ENCODE measurements at places on chromosomes 4 and X. TPM values are rescaled to one million over a fixed set of nuclear protein-coding genes. Genes with fewer than 3 reads are reported as not detected.
A peak's percentile ranks its signal among the peaks of the same experiment; 100 is the strongest.

The TMEM128 gene
- 16.9 TPM for total RNA-seq

The ASB9 gene
- total RNA-seq: 0.31 TPM

The XPNPEP2 gene
- total RNA-seq: 0.27 TPM

The NSUN7 gene
- total RNA-seq: 0.21 TPM

The GAGE12H gene
- not detected for total RNA-seq

The TREX2 gene
- 0.80 TPM for total RNA-seq

The TASL gene
- 11.8 TPM for total RNA-seq

The NDP gene
- not detected for total RNA-seq

The TNIP3 gene
- 0.56 TPM for total RNA-seq

The STARD8 gene
- 0.13 TPM for total RNA-seq

The FGFBP2 gene
- total RNA-seq: not detected

The TMPRSS11B gene
- total RNA-seq: not detected

The SOWAHB gene
- total RNA-seq: 0.10 TPM

The SLC10A7 gene
- 16.3 TPM for total RNA-seq

The CTAG2 gene
- total RNA-seq: not detected

The TSPAN7 gene
- total RNA-seq: 0.24 TPM

- peak; percentile 48 for DNase-seq
These were observed 1.8 kb downstream of the ABCD1 start for GRCh38 chrX:153726286-153727122.

GRCh38 chrX:619812-620531 is 10.6 kb upstream of the SHOX start:
- DNase-seq: no peak

DNA sequence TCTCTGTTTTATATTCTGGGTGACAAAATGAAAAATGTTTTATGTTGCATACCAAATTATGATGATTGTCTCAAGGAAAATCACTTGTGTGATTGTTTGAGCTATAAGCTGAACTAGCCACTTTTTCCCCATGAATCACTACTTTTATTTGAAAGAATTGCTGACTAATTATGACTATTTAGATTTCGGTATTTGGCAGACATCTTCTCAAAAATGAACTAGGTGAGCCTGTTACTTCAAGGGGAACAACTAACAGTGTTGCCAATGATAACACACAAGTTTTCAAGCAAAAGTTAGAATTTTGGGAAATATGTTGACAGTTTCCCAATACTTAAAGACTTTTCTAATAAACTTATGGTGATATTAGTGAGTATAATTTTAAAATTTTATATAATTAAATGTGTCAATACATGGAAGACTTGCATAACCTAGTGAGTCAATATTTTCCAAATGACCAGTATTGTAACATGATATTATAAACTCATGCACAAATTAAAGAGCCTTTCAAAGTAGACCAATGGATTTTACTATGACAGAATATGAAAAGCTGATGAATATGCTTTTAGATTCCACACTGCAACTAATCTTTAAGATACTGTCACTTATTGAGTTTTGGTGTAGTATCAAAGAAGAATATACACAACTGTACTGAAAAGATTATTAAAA is 187.7 kb upstream of the GATB start:
- no peak for DNase-seq

- no peak for DNase-seq
These were observed 10.6 kb upstream of the CCNG2 start for GRCh38 chr4:77146186-77147078.

DNA sequence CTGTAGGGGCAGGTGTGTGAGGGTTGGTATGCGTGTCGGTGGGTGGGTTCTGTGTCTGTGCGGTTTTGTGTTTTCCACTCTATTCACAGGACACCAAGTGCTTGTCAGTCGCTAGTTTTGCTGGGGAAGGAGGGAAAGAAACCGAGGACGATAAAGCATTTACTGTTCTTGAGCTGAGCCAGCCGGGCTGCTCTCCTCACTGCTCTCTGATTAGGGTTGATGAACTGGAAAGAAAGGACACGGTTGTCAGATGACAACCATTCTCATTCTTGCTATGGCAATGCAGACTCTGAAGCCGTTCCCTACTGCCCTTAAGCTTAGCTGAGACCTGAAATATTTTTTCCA is 832 bp downstream of the EGFL6 start:
- no peak for DNase-seq

GRCh38 chrX:21856504-21856903 is 717 bp downstream of the YY2 start:
- no peak for DNase-seq

DNA sequence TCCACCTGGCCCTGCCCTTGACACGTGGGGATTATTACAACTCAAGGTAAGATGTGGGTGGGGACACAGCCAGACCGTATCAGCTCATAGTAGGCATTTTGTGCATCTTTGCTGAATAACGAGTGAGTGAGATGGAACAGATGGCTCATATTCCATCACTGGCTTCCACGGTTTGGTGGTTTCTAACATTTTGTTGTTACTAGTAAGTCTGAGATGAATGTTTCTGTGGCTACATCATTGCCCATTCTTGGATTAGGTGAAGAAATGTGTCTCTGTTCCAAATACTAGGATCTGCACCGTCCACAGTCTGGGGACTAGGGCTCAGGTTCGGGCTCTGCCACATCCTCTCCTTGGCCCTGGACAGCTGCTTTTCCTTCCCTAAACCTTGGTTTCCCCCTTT is 3.6 kb downstream of the ABLIM2 start:
- DNase-seq: no peak

DNA sequence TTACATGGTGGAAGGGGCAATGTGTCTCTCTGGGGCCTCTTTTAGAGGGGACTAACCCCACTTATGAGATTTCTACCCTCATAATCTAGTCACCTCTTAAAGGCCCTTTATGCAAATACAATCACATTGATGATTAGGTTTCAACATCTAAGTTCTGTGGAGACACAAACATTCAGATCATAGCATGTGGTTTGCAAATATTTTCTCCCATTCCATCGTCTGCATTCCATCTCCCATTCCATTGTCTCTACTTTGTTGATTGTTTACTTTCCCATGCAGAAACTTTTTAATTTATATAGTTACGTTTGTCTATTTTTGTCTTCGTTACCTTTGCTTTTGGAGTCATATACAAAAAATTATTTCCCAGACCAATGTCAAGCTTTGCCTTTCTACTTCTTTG is 927.5 kb upstream of the INTU start:
- no peak for DNase-seq

DNA sequence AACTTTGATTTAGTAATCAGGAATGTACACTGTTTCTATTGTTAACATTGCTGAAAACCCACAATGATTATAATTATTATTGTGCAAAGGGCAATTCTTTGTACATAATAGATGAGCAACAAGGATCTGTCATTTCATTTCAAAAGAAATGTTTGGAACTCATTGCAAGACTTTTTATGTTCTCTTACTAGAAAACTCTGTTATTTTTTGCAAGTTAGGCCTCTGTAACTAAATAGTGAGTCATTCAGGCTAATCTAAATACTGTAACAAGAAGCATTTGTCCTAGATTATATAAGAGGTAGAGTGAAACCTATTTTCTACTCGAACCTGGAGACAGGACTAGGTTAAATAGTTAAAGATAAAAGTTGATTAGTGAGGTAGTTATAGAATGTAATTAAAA is 93.2 kb upstream of the FAM47B start:
- no peak for DNase-seq

- no peak for DNase-seq
These were observed 6.3 kb downstream of the IL15 start for GRCh38 chr4:141642711-141643110.

- DNase-seq: no peak
These were observed 56.9 kb downstream of the GABRB1 start for GRCh38 chr4:47088298-47088697.

DNA sequence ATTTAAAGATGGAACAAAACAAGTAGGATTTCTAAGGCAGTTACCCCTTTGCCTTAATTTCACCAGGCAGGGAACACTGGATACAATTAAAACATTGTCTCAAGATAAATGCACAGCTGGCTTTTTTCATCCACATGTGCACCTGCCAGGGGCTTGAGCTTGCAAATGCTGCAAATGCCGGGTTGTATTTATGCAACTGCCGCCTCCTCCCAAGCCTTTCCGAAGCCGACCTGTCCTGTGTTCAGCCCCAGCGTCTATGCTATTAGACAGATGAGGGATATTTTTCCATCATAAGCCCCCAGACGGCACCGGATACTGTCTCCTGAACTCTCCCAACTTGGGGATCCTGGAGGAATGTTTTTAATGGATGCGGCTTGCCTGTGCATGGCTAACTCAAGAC is 251.6 kb downstream of the CRLF2 start:
- no peak for DNase-seq

- DNase-seq: no peak
These were observed 263.1 kb downstream of the SPRY1 start for GRCh38 chr4:123659730-123660129.

GRCh38 chr4:152734015-152734698 is 45.4 kb downstream of the TIGD4 start:
- no peak for DNase-seq

GRCh38 chr4:184265546-184266351 is 48.1 kb upstream of the ENPP6 start:
- DNase-seq: no peak

GRCh38 chr4:123278755-123279154 is 117.8 kb upstream of the SPRY1 start:
- DNase-seq: no peak

GRCh38 chr4:24799196-24799543 is 3.8 kb downstream of the SOD3 start:
- DNase-seq: no peak

GRCh38 chrX:41734530-41734929 is 10.5 kb downstream of the GPR82 start:
- DNase-seq: no peak

- DNase-seq: no peak
These were observed 1083.5 kb downstream of the PCDH7 start for GRCh38 chr4:31803526-31804195.

GRCh38 chr4:128811571-128812441 is 2.3 kb downstream of the JADE1 start:
- no peak for DNase-seq
